ENCODE measurements at places on chromosomes 6 and 20.

DNA sequence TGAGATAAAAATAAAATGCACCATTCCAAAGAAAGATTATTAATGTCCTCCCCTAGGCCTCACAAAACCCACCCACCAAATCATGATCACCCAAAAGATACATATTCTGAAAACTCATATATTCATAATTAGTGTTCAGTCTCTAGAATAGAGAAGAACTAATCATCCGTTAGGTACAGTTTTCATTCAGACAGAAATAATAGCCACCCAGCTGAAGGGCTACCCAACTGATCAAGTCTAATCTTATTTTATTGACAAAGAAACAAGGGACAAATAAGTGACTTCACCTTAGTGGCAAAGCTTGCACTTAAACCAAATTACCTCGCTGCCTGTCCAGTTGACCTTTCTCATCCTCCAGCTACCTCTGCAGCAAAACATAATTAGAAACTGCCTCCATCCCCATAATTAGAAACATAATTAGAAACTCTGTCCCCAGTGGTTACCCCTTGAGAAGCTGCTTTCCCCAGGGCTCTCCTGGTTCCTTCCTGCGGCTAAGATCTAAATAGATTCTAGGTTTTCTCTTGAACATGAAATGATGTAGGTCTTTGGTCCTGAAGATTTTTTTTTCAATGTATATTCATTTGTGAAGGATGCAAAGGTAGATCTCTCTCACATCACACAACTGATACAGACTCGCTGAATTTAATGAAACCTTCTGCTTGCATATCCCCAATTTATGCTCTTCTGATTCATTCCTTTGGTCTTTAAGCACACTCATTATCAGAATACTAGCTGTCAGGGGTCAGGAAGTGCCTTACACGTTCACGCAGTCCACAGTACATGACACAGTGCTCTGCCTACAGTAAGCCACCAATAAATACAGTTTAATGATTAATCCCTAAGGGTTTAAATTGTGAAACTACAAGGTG lies 46.3 kb downstream of the HBS1L start:
- no peak for DNase-seq

GRCh38 chr20:31890646-31891045 lies 20.2 kb downstream of the TTLL9 start:
- DNase-seq, result peak; percentile 43

GRCh38 chr20:22490287-22491193 lies 93.8 kb downstream of the FOXA2 start:
- DNase-seq, result no peak

DNA sequence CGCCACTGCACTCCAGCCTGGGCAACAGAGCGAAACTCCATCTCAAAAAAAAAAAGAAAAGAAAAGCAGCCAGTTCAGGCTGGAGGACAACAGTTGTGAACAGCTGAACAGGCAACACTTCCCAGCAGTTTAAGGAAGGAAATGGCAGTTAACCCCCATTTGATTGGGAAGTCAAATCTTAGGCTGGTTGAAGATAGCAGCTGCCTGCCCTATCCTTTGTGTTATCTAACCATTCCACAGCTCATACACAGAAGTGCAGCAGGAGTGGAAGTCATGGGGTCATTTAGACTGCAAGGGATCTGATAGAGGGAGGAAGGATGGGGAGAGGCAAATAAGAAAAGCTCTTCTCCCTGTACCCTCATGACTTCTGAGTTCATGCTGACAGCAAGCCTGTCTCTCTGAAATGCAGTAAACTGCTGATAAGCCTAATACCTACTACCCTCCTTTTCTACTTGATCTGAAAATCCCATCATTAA lies 35.3 kb downstream of the KCTD20 start:
- no peak for DNase-seq

DNA sequence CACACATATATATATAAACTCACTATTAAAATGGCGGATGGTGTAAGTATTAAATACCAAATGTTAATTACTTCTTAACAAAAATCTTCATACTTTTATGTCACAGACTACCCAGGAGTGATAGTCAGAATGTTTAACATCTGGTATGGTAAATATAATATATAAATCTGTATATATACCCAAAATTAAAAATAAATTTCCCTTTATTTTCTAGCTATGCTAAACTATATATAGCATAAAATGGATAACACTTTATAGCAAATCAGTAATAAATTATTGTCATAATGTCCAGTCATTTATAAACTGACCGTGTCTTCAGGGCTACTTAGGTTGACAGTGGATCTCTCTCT lies 37.1 kb downstream of the GSTA2 start:
- DNase-seq, result no peak

- no peak for DNase-seq
Observed at GRCh38 chr6:127924031-127924430, 23.2 kb upstream of the THEMIS start.

- no peak for DNase-seq
Observed at GRCh38 chr6:135521431-135521830, 23.9 kb upstream of the AHI1 start.

DNA sequence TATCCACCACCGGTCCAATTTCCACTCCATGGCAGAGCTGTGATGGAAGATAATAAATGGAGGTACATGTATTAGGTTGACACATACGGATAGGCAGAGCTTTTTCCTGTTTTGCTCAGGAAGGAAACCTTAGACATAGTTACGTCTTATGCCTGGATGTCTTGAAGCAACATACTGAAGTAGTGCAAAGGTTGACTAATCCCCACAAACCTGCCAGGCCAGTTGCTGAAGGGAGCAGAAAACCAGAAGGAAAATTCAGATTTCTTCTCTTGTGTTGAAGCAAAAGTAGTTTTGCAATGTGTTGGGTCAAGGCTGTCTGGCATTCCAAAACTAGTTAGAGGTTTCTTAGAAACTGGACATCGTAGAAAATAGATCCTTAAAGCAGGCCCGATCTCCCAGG lies 68.7 kb downstream of the PHACTR1 start:
- no peak for DNase-seq

GRCh38 chr6:12333128-12333527 lies 43.0 kb downstream of the EDN1 start:
- no peak for DNase-seq

GRCh38 chr20:50628853-50629669 lies 62.3 kb downstream of the RIPOR3 start:
- DNase-seq, result peak; percentile 79

DNA sequence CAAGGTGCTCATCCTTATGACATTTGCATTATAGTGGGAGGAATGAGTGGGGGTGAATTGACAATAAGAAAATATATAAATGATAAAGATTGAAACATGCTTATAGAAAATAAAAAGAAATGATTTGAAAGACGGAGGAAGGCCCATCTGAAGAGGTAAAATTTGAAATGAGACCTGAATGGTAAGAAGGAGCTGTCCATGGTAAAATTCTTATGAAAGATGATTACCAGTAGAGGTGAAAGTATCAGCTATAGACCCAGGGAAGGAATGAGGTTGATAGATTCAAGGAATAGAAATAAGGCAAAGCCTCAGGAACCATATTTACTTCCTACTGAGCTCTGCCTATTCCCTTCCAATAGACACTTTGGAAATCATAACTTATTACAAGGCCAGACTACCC lies 149.7 kb downstream of the HTR1B start:
- DNase-seq, result no peak

All from islet precursor cell (in vitro differentiated cells).